ENCODE measurements at places on chromosomes 3 and 15.

DNA sequence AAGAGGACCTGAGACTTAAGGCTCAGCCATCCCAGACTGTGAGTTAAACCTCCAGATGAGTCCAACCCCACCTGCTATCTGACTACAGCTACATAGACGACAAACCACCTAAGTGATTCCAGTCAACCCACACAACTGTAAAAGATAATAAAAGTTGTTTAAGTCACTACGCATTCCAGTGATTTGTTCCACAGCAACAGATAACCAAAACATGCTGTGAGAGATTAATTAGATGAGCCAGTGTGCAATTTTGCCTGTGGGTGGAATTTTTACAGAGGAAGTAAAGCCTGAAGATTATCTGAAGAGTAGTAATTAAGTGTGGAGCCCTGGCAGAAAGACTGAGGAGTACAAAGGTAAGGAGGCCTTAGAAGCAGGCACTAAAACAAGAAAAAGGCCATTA lies 5.4 kb downstream of the BTBD1 start:
- DNase-seq: no peak

DNA sequence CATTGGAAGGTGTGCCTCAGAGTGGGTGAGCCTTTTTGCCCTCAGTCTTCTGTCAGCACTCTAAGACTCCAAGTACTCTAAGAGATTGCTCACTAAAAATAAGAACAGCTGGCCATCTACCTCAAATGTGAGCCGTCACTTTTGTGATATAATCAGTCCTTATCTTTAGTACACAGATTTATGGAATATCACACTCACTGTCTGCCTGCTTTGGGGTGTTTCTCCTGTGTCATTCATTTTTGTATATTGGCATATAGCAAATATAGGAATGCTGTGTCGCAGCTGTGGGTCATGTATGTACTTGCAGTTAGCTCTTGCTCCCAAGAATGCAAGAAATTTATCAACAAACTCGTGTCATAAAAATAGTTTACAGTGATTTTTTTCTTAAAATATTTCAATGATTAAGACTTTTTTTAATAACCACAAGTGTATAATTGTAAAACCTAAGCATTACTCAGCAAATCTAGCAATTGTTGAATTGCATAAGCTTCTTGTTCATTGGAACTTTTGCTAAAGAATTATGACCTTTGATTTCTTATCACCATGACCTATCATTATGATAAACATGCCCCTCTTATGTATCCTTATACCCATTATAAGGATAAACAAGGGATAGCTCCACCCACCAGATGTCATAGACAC lies 18.8 kb downstream of the SETD5 start:
- no peak for DNase-seq

DNA sequence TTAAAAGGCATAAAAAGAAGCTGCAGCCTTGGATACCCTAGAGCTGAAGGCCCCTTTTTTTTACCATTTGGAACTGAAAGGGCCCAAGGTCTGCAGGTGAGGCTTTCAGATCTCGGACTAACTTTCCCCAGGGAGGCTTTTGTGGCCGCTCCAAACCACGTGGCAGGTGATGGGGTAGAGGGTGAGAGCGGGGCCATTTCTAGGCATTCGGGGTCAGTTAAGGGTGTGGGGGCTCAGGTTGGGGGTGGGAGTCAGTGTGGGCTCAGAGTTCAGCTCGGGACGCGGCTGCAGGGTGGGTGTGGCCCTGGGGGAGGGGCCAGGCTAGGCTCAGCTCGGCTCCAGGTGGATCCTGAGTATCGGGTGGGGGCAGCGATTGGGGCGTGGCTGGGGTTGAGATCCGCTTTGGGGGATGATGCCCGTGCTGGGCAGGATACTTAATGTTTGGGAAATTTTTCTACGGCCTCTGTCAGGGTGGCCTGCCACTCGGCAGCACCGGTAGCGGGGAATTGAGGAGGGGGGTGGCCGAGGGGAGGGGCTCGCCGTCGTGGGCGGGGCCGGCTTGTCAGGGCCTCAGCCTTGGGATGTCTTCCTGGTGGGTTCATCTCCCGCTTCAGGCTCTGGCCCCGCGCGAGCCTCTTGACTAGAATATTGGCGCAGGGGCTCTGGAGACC lies 2.5 kb downstream of the KLF13 start:
- DNase-seq: no peak

GRCh38 chr15:78685159-78685921 lies 44.3 kb upstream of the CHRNB4 start:
- DNase-seq: peak; percentile 44

DNA sequence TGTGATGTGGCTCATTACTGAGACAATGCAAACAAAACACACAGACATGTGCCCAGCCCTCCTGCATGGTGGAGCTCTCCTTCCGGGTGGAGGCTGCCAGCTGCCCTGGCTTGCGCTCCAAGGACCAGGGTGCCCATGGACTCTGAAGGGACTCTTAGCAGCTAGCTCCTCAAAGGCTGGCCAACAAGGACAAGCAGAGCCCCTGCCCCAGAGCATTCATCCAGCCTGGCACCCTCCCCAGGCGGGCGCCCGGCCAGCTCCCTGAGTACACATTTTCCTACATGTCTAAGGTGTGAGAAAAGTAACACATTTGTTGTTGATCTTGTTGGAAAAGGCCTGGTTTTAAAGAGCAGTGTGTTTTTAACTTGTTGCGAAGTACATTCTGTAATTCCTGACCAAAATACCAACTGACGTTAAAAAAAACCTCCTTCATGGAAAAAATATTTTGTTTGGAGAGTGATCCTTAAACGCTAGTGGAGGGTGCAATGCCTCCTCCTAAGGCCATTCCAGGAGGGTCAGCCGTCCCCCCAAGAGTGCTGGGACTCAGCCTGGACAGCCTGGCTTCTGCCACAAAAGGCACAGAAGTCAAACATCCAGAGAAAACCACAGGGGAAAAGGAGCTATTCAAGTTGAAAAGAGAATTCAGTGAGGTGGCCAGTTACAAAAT lies 86.9 kb downstream of the KLF15 start:
- peak; percentile 89 for DNase-seq

GRCh38 chr3:20057612-20058180 lies 17.4 kb downstream of the KAT2B start:
- peak; percentile 94 for DNase-seq

GRCh38 chr3:106261396-106261795 lies 392.6 kb upstream of the CBLB start:
- no peak for DNase-seq

GRCh38 chr3:9930804-9931418 lies 2.7 kb upstream of the CRELD1 start:
- DNase-seq: no peak

DNA sequence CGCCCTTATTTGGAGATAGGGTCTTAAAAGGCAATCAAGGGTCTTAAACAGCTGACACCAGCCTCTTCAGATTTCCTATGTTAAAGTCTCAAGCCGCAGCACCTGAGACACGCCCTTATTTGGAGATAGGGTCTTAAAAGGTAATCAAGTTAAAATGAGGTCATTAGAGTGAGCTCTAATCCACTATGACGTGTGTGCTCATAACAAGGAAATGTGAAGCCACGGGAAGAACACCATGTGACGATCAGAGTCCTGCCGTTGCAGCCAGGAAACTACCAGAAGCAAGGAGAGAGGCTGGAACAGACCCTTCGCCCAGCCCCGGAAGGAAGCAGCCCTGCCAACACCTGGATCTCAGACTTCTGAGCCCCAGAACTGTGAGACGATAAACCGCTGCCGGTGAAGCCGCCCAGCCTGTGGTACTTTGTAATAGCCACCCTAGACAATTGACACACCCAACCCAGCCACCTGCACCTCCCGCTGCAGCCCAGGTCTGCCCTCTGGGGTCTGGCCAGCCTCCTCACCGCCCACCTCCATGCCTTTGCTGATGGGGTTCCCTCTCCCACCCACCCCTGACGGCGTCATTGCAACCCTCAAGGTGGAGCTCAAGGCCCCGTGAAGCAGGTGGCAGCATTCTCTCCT lies 137.9 kb downstream of the MEGF11 start:
- DNase-seq: peak; percentile 17

GRCh38 chr3:188700918-188701317 lies 470.9 kb upstream of the TPRG1 start:
- DNase-seq: no peak

DNA sequence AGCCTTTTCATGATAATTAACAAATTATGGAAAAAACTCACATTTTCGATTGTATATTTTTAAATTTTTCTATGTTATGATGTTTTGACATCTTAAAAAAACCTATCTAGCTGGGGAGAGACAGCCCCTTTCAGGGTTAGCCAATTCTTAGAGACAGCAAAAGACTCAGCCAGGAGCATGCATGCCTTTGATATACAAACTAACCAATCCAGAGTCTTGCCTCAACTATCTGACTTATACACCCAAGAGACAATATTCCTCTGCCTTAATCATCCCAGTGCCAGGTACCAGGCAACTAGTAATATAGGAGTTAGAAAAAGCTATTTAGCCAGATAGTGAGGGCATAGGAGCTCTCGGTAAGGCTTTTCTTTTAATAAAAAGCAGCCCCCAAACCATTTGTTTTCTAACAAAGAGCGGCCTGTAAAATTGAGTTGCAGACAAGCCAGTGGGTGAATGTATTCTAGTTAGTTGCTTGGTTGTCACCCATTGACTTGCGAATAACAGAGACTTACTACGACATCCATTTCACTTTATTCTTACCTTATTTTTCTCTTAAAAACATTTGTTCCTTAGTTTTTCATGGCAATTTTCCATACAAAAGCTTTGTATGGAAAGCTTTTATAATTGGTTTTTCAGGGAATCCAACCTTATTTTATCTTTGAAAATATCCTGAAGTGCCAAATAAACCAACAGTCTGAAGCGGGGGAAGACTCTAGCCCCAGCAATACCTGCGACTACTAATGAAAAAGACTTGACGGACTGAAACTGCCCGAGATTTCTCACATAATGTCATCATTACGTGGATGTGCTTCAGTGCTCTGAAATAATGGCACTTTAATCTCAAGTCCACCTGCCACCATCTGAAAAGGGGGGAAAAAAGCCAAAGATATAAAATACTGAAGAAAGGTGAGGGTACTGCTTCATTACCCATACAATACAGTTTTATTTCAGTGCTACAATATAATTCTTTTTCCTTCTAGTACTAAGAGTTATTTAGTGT lies 64.6 kb upstream of the ATP2C1 start:
- DNase-seq: no peak

GRCh38 chr15:66783725-66784124 lies 81.7 kb downstream of the SMAD6 start:
- DNase-seq: no peak

DNA sequence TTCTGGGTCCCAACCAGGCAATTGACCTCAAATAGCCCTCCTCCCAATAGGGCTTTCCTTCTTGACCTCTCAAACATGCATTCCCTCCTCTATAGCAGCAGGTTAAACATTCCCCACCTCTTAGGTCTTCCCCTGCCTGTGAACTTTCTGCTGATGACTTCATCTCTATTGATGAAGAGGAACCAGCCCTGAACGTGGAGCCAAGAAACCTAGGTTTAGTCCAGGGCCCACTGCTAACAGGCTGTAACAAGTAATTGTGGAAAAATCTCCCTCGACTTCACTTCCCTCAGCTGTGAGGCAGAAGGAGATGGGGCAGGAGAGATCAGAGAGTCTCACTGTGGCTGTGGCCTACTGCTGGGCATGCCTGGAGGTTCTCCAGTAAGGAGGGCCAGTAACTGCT lies 24.7 kb downstream of the ILDR1 start:
- no peak for DNase-seq

DNA sequence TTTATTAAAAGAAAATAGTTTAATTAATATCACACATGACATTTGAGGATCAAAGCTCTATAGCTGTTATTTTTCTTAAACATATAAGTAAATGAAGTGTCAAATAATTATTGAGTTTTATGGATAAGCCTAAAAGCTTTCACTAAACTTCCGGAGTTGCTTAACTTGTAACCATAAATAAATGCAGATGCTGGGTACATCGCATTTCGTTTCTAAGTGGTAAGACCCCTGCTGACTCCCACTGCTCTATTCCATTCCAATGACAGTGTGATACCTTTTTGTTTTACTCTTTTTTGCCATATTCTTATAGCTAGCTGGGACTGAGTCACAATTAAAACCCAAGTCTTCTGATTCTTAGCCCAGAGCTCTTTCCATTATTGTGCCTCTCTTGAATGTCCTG lies 411.1 kb downstream of the SOX2 start:
- no peak for DNase-seq

DNA sequence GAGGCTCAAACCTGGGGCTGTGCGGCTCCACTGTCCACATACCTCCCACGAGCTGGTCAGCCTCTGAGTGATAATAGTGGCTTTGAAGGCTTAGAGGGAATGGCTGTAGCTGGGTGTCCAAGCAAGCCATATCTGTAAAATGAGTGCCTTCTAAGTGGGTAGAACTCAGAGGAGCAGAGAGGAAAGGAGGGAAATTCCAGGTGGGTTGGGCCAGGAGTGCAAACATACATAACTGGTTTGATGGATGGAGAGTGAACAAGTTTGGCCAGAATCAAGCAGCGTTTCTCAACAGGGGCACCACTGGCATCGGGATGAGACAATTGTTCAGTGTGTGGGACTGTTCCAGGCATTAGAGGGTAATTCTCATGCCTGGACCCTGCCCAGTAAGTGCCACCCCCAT lies 91.1 kb downstream of the ASB7 start:
- no peak for DNase-seq

DNA sequence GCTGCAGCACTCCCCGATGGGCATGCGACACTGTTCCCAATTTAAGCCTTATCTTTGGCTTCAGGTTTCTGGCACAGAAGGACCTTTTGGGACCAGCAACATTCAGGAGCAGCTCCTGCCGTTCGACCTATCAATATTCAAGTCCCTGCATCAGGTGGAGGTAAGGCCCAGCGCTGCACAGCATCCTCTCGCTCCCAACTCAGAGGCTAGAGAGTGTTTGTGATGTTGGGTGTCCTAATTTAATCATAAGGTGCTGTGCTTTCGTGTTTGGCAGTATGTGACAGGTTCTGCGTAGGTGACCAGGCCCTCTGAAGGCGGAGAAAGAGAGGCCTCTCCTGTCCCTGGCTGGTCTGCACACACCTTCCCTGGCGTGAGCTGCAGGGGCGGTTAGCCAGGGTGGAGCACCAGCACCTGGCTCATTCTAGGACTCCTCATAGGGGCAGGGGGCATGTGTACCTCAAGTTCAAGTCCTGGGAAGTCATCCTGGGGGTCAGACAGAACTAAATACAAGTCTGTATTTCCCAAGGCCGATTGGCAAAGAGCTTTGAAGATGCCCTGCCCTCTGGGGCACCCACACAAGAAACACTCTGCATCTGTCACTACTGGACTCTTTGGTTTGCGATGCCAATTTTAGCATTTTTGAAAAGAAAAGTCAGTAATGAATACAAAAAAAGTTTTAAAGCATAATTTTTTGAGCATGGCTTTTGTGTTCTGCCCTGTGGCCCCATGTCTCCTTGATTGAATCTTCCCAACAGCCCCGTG lies 17.0 kb downstream of the NISCH start:
- no peak for DNase-seq

DNA sequence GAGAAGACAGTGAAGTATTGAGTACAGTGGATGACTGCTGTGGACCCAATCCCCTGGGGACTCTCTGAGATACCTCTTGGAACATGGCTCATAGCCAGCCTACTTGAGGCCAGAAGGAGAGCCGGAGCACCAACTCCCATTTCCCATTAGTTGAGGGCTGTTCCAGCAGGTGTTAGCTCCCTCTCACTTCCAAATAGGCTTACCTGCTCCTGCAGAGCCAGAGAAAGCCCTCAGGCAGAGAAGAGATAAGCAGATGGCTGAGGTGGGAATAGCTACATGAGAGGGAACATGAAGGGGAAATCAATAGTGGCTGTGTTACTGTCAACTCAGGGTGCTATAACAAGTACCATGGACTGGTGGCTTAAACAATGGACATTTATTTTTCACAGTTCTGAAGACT lies 4.6 kb upstream of the CCK start:
- no peak for DNase-seq
